ENCODE measurements at places on chromosomes 2 and 18.

DNA sequence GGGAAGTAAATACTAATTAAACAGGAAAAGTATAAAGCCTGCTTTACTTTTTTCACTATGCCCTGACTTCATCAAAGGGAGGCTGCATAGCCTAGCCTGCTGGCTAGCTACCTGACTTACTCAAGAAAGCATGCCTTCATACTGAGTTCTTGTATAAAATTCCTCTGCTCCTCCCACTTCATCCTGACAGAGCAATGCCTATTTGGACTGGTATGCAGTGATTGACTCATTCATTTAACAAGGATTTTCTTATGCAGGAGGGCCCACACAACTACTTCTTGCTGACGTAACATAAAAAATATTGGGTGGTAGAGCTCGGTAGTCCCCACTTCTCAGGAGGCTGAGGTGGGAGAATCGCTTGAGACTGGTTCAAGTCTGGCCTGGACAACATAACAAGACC, 70.5 kb downstream of the PRPF40A start:
- no peak for DNase-seq

GRCh38 chr2:46827274-46828134, 88.1 kb downstream of the MCFD2 start:
- DNase-seq, result no peak

DNA sequence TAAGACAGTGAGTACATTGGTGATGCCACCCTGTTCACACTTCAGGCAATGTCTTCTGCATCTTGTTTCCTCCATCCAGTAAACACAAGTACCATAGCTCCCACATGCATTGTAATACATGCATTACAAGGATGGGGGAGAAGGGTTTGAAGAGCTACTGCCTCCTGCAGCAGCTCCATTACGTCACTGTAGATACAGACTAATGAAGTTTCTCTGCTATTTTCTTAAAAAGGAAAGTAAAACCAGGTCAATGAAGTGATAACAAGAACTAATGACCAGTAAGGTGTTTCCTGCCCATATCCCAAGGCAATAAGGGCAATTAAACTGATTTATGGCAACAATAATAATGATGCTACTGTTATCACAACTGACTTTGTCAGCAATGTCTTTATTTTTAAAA, 18.2 kb upstream of the BBS5 start:
- no peak for DNase-seq

GRCh38 chr2:201280191-201281040, 20.1 kb downstream of the CASP8 start:
- no peak for DNase-seq

- DNase-seq, result no peak
These were observed 406.8 kb downstream of the THSD7B start for GRCh38 chr2:137172162-137172561.

GRCh38 chr2:136363470-136363869, 245.5 kb upstream of the CXCR4 start:
- DNase-seq, result no peak

DNA sequence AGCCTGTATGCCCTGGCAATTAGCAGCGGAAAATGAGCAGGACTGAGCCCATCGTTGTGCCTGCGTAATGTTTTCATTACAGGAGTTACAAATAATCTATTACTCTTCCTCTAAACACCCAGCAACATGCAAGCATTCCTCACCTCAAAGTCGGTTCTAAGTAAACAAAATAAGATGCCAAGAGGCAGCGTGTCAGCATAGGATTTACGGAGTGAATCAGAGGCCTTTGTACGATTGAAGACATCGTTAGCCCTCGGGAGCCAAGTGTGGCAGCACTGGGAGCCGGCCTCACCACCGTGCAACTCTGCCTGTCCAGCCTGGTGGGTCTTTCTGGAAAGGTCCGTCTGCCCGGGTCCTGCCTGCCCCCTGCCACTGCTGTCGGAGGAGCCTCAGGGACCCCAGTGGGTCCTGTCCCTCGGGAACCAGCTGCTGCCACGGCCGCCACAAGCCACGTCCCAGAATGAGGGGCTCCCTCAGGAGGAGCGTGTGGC, 80.1 kb upstream of the CTDP1 start:
- DNase-seq, result no peak

- peak; percentile 82 for DNase-seq
These were observed 3.6 kb downstream of the ZNF516 start for GRCh38 chr18:76491473-76491775.

- peak; percentile 43 for DNase-seq
These were observed 293.9 kb upstream of the SYT4 start for GRCh38 chr18:43571078-43571689.

- DNase-seq, result no peak
These were observed 379.4 kb downstream of the TNS1 start for GRCh38 chr2:217623281-217623912.

DNA sequence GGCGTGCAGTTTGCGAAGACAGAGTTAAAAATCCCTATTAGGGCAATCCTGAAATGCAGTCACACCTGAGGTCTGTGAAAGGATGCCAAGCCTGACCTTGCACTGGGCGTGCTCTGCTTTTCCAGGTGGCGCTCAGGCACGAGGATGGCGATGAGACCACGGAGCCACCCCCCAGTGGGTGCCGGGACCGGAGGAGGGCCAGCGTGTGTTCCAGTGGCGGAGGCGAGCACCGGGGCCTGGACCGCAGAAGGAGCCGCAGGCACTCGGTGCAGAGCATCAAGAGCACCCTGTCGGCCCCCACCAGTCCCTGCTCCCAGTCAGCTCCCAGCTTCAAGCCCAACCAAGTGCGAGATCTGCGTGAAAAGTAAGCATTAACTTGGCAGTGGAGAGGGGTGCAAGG, 203.4 kb downstream of the TPGS2 start:
- no peak for DNase-seq

- no peak for DNase-seq
These were observed 90.3 kb upstream of the RAB27B start for GRCh38 chr18:54737986-54738385.

- DNase-seq, result no peak
These were observed 238.5 kb downstream of the MTX2 start for GRCh38 chr2:176507786-176508185.

DNA sequence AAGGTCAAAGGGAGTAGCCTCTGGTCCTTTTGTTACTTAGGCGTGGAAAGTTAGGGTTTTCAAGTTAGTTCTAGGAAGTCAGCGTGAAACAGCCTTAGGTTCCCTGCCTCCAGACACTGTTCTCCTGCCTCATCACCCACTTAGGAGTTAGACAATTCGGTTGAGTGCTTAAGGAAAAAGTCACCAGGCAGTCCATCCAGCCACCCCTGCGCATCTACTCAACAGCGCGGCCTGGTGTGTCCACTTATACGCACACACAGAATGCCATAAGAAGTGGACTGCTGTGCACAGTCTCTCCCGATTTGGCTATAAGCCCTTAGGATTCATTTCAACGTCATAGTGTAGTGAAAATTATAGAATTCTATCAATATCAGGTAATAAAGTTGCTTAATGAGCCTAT, 470.8 kb upstream of the TNP1 start:
- DNase-seq, result no peak

GRCh38 chr2:58598171-58598570, 357.0 kb upstream of the FANCL start:
- no peak for DNase-seq

GRCh38 chr2:152426801-152427200, 91.8 kb downstream of the FMNL2 start:
- no peak for DNase-seq

- no peak for DNase-seq
These were observed 249.4 kb upstream of the FAM98A start for GRCh38 chr2:33848486-33848885.

DNA sequence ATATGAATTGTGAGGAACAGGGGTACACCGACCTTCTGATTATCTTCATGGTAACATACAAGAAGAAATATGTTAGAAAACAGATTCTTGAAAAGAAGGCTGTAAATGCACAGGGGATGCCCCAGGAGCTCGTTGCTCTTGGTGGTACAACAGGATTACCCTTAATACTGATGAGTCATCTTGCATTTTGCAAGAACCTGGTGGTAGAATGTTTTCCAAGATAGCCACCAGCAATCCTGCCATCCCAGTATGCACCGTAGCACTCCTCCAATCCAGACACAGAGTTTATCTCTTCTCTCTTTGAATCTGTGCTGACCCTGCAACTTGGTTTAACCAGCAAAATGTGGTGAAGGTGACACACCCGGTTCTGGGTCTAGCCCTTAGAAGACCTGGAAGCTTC, 238.3 kb downstream of the EN1 start:
- no peak for DNase-seq

DNA sequence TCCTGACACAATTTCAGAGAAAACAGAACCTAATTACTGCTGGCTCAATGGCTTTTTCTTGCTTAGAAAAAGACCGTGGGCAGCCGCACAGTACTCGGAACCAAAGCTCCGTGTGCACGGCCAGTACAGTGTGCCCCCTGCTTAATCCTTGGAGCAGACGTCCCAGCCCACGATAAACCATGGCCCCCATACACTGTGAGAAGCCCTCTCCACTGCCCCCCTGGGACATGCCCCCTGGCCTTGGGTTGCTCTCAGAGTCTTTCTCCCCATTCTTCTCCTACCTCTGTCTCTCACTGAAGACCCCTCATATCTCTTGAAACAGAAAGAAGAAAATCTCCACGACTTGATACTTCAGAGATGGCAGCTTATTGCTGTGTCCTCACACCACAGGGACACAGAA, 44.0 kb downstream of the CYP26B1 start:
- DNase-seq, result no peak

GRCh38 chr18:32333781-32334180, 136.9 kb downstream of the GAREM1 start:
- DNase-seq, result peak; percentile 26

GRCh38 chr2:145277922-145278321, 758.0 kb upstream of the ZEB2 start:
- DNase-seq, result no peak

DNA sequence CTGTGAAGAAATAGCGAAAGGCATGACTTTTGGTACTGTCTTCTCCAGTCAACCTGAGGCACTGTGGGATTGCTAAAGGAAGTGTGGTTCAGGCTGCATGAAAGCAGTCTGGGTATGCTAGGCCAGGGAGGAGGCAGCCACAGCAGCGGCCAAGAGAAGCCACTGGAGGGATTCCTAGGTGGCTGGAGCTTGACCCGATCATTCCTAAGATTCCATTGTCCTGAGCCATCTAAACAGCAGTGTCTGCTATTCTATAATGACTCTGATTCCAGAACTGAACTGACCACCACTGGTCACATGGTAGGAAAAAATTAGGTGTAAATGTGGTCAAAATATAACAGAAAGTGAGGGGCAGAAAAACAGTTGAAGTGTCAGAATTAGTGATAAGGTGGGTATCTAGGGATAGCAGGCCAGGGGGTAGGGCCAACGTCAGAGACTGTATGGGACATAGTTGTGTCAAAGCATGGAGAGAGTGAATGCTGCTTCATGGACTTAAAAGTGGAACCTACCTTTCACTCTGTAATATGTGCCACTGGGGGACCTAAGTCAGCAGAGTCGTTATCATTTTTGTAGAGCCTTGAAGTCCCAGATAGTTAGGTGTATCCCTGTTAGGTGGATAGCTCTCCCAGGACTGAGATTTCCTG, 204.6 kb downstream of the CTNNA2 start:
- DNase-seq, result no peak

All from NCI-H1930 (cell line).